ENCODE measurements at places on chromosomes 4 and X. TPM values are rescaled to one million over a fixed set of nuclear protein-coding genes. Genes with fewer than 3 reads are reported as not detected.

The SPANXA2 gene
- not detected for polyA plus RNA-seq

The PLAC1 gene
- not detected for polyA plus RNA-seq

The RHOXF2B gene
- 0.36 TPM for polyA plus RNA-seq

The ETDA gene
- polyA plus RNA-seq = not detected

The VCX2 gene
- not detected for polyA plus RNA-seq

The NSG1 gene
- polyA plus RNA-seq = 1,066 TPM

The S100G gene
- not detected for polyA plus RNA-seq

The CXCL3 gene
- not detected for polyA plus RNA-seq

The DCUN1D4 gene
- 17.1 TPM for polyA plus RNA-seq

The CLCN4 gene
- polyA plus RNA-seq = 63.8 TPM

The CD40LG gene
- not detected for polyA plus RNA-seq
